AG09319 (cell line): ENCODE measurements at places on chromosomes 4 and X.

DNA sequence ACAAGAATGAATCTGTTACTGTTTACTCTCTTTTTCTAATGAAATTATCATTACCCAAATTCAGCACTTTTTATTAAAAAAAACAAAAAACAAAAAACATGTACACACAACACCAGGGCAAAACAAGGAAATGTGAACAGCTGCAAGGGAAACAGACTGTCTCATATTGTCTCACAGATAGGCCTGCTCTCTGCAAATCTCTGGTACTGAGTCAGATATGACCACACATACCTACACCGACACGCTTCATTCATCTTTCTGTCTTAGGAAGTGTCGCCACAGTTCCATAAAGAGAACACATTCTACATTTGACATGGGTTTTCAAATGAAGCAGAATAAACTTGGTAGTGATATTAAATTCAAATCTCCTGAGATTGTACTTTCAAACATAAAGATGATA, 92.2 kb upstream of the GPR34 start:
- no peak for DNase-seq

GRCh38 chr4:34108391-34108790, 2135.9 kb downstream of the ARAP2 start:
- DNase-seq, result no peak

- no peak for DNase-seq
Observed at GRCh38 chr4:187477224-187477623, 518.3 kb upstream of the ZFP42 start.

DNA sequence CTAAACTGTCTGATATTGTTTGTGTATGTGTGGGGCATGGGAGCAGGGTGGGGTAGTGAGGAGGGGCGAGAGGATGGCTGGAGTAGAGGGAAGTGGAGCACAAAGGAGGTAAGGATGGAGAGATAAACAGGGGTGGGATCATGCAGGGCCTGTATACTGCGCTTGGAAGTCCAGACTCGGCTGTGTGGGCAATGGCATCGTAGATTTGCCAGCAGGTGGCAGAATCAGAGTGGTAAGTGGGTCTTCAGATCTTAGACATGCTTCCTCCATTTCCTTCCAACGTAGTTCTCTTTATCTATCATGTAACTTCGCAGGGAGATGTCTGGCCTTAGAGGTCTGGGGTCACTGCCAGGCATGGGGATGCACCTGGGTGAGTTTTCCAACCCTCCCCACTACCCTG, 155.5 kb downstream of the PDGFRA start:
- DNase-seq, result no peak

DNA sequence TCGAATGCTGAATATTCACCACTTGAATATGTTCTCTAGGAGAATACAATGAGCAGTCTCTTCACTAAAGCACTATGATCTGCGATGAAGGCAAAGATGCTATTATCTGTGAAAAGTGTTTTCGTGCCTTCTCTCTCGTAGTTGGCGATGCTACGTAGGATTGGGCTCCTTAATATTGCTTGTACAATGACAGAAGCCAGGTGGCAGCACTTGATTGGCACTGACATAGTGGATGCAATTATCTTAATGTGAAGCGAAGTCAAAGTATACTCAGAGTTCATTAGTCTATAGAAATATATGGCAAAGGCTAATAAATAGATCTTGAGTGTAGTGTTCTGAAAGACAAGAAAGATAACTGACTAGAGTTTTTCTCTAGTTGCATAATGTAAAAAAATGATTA, 1135.7 kb upstream of the AGA start:
- no peak for DNase-seq
